PC-9 (cell line): ENCODE measurements at places on chromosomes 7 and 10. TPM values are rescaled to one million over a fixed set of nuclear protein-coding genes. Genes with fewer than 3 reads are reported as not detected.

- no peak for DNase-seq
Measured at GRCh38 chr7:7151285-7151684, 31.1 kb upstream of the C1GALT1 start.

GRCh38 chr10:80264081-80265056, 25.1 kb downstream of the MAT1A start:
- no peak for DNase-seq

Gene CHAT
- total RNA-seq = not detected in 2 replicates

Gene GHRHR
- total RNA-seq = not detected in 2 replicates

Gene BAMBI
- total RNA-seq = 3.3 and 4.5 TPM in 2 replicates
